Body of pancreas (tissue), 4 donors: ENCODE measurements at places on chromosomes 2 and 18.
A peak's percentile ranks its signal among the peaks of the same experiment; 100 is the strongest.

- peak; percentile 21 for DNase-seq
Measured at GRCh38 chr18:67517444-67517765, 885 bp upstream of the DSEL start.

GRCh38 chr2:207950063-207950760 lies 75.1 kb downstream of the PLEKHM3 start:
- DNase-seq = no peak

DNA sequence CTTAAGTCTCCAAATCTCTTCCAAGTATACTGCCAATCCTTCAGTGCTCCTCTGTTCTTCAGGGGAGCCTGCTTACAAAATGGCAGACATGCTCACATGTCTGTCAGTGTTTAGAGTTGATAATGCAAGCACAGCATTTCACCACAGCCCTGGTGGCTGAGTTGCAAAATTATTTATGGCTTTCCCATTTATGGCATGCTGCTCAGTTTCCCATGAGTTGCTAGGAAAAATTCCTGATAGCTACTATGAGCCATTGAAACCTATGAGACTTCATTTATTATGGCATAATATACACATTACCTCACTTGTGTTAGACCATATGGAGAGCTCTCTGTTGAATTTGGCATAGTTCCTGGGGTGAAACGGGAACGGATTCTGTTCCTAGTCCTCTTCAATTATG lies 448.7 kb upstream of the TCF4 start:
- DNase-seq = no peak

- DNase-seq = no peak
Measured at GRCh38 chr2:48781366-48781765, 25.8 kb upstream of the LHCGR start.

DNA sequence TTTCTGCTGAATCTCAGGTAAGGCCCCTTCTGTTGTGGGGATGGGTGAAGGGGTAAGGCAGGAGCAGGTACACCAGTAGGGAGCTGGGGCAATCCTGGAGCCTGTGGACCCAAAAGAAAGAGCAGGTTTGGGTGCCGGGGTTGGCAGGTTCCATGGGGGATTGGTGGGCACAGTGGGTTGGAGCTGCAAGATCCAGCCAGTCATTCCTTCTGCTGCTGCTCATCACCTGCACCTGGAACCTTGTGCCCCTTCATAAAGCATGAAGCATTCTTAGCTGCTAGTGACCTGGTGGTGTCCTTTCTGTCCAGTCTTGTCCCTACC lies 24.9 kb downstream of the FHOD3 start:
- DNase-seq = no peak

- no peak for DNase-seq
Measured at GRCh38 chr2:71358931-71359671, 27.5 kb downstream of the ZNF638 start.

GRCh38 chr18:46910856-46911255 lies 6.5 kb downstream of the PIAS2 start:
- DNase-seq = no peak

- DNase-seq = no peak
Measured at GRCh38 chr2:176135035-176135440, 5.5 kb downstream of the HOXD8 start.

DNA sequence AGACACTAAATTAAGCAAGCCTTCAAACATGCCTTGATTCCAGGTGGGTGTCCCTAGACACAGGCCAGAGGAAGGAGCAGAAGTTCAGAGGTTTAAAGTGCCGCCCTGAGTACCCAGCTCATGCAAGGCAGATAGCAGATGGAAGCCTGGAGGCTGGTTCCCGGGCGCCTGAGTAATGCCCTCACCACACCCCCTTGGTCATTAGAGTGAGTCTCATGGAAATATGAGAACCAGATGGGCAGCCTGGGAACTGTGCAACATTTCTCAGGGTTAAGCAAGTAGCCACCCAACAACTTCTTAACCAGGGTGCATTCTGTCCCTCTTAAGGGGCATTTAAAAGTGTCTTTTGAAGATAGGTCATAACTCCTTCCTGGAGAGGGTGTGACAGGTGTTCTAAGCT lies 44.1 kb downstream of the TGFA start:
- no peak for DNase-seq

DNA sequence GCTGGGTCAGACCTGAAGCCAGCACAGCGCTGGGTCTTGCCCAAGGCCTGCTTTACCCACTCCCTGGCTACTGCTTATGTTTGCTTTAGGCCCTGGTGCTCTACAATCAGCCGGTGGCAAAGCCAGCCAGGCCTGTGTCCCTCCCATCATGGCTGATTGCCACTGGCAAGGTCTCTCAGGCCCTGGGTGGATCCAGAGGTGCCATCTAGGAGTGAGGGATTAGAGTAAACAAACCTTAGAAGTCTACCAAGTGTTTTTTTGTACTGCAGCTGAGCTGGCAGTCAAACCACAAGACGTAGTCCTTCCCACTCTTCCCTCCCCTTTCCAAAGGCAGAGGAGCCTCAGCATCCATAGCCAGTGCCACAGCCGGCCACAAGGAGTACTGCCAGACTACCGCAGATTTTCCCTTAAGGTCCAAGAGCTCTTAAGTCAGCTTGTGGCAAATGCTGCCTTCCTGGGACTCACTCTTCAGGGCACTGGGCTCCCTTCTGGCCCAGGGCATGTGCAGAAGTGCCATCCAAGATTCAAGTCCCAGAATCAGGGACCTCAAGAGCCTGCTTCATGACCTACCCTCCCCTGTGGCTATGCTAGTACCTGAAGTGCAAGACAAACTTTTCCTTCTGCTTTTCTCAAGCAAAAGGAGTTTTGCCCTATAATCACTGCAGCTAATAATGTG lies 20.0 kb downstream of the IL1RL2 start:
- DNase-seq = peak; percentile 75

DNA sequence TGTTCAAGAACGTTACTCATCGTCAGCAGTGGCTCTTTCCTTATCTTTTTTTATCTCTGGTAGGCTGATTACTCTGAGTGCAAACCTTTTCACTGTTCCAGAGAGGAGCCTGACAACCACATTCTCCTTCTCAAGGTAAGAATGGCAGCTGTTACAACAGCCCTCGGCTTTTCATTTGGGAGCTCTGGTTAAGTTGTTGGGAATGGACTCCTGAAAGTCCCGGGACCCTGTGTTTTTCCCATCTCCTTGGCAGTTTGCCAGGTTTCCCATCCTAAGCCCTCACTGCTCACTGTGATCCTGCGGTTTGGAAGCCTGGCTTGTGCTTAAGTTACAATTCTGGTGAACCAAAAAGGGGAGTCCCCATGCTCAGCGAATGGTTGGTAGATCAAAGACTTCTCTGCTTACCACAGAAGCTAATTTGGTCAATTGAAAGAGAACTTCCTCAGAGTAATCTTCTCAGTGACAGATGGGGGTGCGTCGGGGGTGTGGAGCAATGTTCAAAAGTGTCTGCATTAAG lies 122.3 kb downstream of the LYPD6B start:
- no peak for DNase-seq

DNA sequence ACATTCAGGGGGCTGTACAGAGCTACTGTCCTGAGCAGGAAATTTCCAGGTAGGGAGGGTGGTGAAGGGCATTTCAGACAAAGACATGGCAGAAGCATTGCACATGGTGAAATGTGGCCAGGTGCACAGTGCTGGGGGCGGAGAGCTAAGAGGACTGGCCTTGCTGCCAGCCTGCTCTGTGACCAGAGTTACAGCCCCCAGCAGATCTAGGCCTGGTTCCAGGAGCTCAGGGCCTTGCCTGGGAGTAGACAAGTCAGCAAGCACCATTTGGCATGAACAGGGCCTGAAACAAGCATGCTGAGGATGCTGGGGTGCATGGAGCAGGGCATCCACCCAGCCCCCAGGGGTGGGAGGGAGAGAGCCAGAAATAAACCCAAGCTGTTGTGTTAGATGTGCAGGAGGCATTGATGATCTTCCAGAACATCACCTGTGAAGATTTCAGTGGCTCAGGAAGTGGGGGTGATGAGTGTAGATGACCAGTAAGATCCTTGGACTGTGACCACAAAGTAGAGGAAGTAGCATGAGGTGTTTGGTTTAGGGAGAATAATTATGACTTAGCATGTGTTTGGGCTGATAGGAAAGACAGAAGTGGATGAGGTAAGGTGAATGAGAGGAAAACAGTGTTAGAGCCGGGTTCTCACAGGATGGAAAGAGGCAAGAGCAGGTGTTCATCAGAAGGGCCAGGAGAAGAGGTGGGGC lies 61.1 kb downstream of the COA5 start:
- no peak for DNase-seq

- no peak for DNase-seq
Measured at GRCh38 chr2:74819702-74820101, 14.2 kb upstream of the HK2 start.

DNA sequence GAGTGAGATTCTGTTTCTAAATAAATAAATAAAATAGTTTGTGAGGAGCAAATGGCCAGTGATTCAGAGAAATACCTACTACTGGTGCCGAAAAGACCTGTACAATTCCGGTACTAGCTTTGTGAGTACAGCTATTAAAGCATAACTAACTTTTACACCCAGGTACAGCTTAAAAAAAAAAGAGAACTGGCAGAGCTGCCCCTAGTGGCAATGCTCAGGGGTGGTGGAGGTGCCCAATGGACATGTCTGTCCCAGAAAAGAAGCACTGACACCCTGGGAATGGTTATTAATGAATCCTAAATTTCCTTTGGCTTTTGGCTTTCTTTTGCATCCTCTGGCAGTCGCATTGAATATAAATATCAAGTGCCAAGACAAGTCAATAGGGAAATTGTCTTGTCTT lies 87.0 kb downstream of the LIPG start:
- no peak for DNase-seq

- DNase-seq = no peak
Measured at GRCh38 chr18:79558933-79559416, 120.6 kb upstream of the CTDP1 start.

- DNase-seq = no peak
Measured at GRCh38 chr2:189298481-189298880, 118.9 kb upstream of the COL5A2 start.

- no peak for DNase-seq
Measured at GRCh38 chr2:104932243-104932642, 78.3 kb downstream of the POU3F3 start.

DNA sequence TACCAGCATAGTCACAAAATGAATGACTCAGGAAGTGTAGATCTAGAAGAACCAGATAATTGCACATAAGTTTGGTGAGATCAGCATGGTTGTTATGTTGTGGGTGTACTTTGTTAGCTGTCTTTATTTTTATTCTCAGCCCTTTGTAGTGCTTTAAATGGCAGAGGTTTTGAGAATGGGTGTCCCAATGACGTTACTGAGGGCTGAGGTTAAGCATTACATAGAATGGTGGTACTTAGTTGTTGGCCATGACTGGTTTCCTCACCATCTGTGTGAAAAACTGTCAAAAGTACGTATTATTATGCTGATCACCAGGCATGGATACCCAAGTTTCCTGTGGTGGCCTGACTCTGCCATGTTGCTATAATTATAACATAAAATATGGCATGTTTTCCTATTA lies 165.8 kb downstream of the UBE2E3 start:
- no peak for DNase-seq

GRCh38 chr2:166375736-166376487 lies at the start of gene SCN9A:
Gene SCN9A, minus strand, starts transcription at chr2:166375944. Its CDS starts 64,188 bp downstream, at chr2:166311756.
- DNase-seq = peak; percentile 93

DNA sequence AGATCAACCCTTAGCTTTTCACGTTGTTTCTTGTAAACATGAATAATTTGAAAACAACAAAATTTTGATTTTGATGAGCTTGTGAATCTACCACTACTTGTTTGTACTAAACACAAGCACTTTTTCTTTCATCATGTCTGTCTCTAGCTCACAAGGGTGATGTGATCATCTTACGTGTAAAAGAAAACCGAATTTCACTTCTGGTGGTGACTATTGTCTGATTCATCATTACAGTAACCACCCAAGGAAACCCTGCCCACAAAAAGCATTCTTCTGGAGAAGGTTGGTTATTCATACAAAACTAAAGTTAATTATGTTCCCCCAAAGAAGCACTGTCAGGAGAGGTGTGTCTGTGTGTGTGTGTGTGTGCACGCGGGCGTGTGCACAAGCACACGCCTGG lies 285.4 kb downstream of the ZNF516 start:
- no peak for DNase-seq

DNA sequence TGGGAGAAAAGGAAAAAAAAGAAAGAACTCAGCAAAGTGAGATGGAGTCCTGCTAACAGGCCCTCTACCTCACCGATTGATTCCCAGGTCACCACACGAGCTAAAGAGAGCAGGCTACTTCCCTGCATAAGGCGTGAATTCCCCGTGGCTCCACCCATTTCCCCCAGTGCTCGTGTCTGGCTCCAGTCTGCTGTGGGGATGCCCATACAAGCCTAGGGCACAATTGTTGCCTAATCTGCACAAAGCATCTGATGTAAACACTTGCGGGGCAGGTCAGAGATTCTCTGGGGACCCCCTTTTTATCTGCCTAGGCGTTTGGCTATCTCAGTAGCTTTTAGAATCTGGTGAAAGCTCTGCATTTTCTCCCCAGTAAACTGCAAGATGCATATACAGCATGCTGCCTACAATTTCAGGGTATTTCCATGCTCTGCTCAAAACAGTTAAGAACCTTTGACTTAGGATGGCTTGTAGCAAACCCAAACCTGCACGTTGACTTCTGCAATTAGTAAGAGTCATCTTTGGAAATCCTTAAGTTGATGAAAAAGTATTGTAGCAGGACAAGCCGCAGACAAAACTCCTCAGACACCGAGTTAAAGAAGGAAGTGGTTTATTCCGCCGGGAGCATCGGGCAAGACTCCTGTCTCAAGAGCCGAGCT lies 34.8 kb downstream of the MYO3B start:
- DNase-seq = no peak

DNA sequence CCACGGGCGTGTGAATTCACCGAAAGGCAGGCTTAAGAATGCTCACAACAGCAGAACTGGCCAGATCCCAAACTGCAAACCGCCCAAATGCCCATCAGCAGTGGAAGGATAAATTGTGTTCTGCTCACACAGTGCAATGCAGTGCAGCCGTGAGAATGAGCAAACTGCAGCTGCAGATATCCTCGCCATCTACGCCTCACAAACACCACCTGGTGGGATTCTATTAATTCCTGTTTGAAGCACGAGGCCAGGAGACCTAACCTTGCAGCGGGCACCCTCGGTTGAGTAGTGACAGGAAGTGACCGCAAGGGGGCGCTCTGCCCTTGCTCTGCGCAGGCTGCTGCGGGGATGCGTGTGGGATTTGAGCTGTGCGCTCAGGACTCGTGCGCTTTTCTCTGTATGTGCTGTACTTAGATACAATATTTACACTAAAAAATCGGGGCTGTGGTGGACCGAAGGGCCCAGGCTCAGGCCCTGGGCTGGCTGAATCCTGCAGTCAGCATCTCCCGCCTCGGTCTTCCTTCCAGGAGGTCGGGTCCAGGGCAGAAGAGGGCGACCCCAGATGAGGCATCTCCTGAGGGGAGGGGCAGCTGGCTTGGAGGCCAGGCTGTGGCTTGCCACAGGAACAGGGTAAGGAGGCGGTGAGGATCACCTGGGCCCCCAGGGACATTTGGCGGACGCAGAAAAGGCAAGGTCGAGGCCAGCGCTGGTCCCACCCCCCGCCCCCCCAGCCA lies 19.8 kb upstream of the PDIA6 start:
- peak; percentile 86 for DNase-seq

- no peak for DNase-seq
Measured at GRCh38 chr18:10232062-10232461, 222.4 kb upstream of the APCDD1 start.

GRCh38 chr2:138470941-138471340 lies 30.6 kb upstream of the SPOPL start:
- no peak for DNase-seq

- DNase-seq = no peak
Measured at GRCh38 chr2:98508709-98509066, 64.0 kb downstream of the INPP4A start.

GRCh38 chr2:191376981-191377629 lies 131.9 kb downstream of the MYO1B start:
- DNase-seq = peak; percentile 77

- DNase-seq = no peak
Measured at GRCh38 chr18:50586710-50587109, 26.8 kb downstream of the MAPK4 start.
